ENCODE measurements at places on chromosomes 13 and 19. TPM values are rescaled to one million over a fixed set of nuclear protein-coding genes. Genes with fewer than 3 reads are reported as not detected.

ANKLE1 gene
- total RNA-seq, result 17.5 TPM

RNF17 gene
- not detected for total RNA-seq

SLC35E1 gene
- total RNA-seq, result 36.3 TPM

DNA sequence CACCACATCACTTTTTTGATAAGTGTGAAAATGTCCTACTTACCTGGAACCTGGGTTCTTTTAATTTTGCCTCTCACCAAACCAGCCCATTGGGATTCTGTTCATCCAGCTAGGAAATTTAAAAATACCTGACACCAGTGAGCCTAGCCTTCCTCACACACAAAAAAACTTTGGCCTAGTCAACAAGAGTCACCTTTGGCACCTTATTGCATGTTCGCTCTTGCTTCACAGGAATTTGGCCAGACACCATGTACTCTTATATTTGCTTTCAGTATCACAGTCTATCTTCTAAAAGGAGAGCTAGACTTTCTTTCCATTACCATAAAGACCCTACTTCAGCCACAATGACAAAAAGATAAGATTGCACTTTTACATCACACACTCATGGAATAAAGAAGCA, 65.8 kb downstream of the ZNF257 start:
- no peaks in the 10 kb centered on the region for H3K36me3 ChIP-seq
- H3K27ac ChIP-seq, result no peak overlapping the region
- H3K27me3 ChIP-seq, result no peaks in the 10 kb centered on the region

DNA sequence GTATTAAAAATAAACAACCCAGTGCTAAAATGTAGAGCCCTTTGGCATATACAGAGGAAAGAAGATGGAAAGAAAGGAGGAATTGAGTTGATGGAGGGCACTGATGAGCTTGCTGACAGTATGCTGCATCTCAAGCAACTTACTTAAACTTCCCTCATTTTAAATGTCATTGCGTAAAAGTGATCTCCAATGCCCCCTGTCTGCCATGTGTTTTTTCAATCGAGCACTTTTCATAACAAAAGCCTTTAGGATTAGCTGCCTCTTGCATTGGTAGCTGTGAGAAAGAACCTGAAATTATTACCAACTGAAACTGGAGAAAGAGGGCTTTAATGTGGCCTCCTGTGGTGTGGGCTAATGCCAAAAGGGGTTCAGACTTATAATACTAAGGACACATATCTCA, 541.6 kb downstream of the SUCLA2 start:
- no peaks in the 10 kb centered on the region for H3K4me1 ChIP-seq
- peak; percentile 15 for DNase-seq
- no peak overlapping the region for H3K27ac ChIP-seq
- no peak overlapping the region for H3K4me3 ChIP-seq
- no peaks in the 10 kb centered on the region for H3K27me3 ChIP-seq

DNA sequence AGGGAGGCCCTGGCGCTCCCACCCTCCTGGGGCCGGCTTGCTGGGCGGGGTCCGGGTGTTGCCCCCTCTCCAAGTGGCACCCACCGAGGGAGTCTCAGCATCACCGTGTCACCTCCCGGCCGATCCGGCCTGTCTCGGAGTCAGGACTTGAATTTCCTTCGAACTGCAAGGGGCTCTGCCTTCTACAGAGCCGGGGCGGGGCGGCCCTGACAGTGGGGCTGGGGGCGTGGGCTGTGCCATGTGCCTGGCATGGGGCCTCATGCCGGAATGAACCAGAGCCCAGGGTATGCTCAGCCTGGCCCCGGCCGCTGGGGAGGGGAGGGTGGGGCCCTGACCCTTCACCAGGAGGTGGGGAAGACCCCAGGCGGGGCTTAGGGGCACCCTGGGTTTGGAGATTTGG, 47.0 kb upstream of the TCF3 start:
- H3K27me3 ChIP-seq, result peaks cover 25% of the 10 kb centered on the region
- H3K4me1 ChIP-seq, result no peaks in the 10 kb centered on the region
- H3K4me3 ChIP-seq, result no peak overlapping the region
- H3K27ac ChIP-seq, result no peak overlapping the region
- H3K36me3 ChIP-seq, result no peaks in the 10 kb centered on the region
